Testis (tissue), 5 donors: ENCODE measurements at places on chromosomes 11 and 22. TPM values are rescaled to one million over a fixed set of nuclear protein-coding genes. Genes with fewer than 3 reads are reported as not detected.

PNPLA5 gene
- not detected for total RNA-seq

ARHGAP8 gene
- total RNA-seq, result 15.0 TPM

PHOX2A gene
- total RNA-seq, result 2.0 TPM

MMP12 gene
- total RNA-seq, result not detected

LRP4 gene
- 4.9 TPM for total RNA-seq

TMEM86A gene
- total RNA-seq, result 6.1 TPM

PDE2A gene
- total RNA-seq, result 20.6 TPM

CCDC85B gene
- total RNA-seq, result 77.1 TPM

TREH gene
- 0.62 TPM for total RNA-seq

GRM5 gene
- 4.9 TPM for total RNA-seq

CCDC88B gene
- total RNA-seq, result 23.5 TPM

FAM111B gene
- 0.81 TPM for total RNA-seq

ST14 gene
- 2.4 TPM for total RNA-seq

NTM gene
- 4.5 TPM for total RNA-seq

MISFA gene
- total RNA-seq, result 202 TPM

XKR3 gene
- total RNA-seq, result 4.1 TPM

SELENOM gene
- 82.8 TPM for total RNA-seq

TEAD1 gene
- 78.1 TPM for total RNA-seq

PGA5 gene
- total RNA-seq, result 0.39 TPM

INSC gene
- 2.2 TPM for total RNA-seq

F2 gene
- total RNA-seq, result 3.6 TPM

MS4A6A gene
- total RNA-seq, result 6.1 TPM

HOATZ gene
- 10.8 TPM for total RNA-seq

TPBGL gene
- total RNA-seq, result 8.1 TPM

ART1 gene
- not detected for total RNA-seq

ADM2 gene
- 1.0 TPM for total RNA-seq

ARHGAP32 gene
- total RNA-seq, result 58.1 TPM

HEPACAM gene
- 0.25 TPM for total RNA-seq

IGF2 gene
- 69.8 TPM for total RNA-seq

PLAAT4 gene
- 9.8 TPM for total RNA-seq

DEFB131B gene
- not detected for total RNA-seq

CTSW gene
- 2.7 TPM for total RNA-seq

ASRGL1 gene
- total RNA-seq, result 101 TPM

CACNA1I gene
- 2.0 TPM for total RNA-seq

DEPDC7 gene
- total RNA-seq, result 23.2 TPM

GLYAT gene
- not detected for total RNA-seq

PIK3C2A gene
- 116 TPM for total RNA-seq

ALDH3B2 gene
- total RNA-seq, result 0.19 TPM

FOLR1 gene
- total RNA-seq, result 1.2 TPM

ARHGEF12 gene
- 74.1 TPM for total RNA-seq

FGF19 gene
- total RNA-seq, result 0.31 TPM

SMTNL1 gene
- 0.37 TPM for total RNA-seq

KIF18A gene
- 22.5 TPM for total RNA-seq

MS4A3 gene
- total RNA-seq, result 1.7 TPM
